ENCODE measurements at places on chromosomes 11 and 22.

DNA sequence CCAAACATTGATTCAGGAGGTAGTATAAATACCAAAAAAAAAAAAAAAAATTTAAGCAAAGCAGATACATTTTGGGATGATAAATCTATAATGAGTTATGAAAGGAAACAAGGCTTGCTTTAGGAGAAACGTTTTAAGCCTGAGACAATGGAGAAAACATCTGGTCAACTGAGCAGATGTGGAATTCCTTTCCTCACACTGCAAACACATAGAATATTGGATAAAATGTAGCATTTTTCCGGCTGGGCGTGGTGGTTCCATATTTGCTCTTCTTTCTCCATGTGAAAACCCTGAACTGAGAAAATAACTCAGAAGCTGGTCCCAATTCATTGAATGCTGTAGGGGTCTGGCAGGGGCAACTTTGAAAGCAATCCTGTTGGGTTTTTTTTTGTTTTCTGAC lies 33.9 kb downstream of the ENDOD1 start:
- no peak for DNase-seq

DNA sequence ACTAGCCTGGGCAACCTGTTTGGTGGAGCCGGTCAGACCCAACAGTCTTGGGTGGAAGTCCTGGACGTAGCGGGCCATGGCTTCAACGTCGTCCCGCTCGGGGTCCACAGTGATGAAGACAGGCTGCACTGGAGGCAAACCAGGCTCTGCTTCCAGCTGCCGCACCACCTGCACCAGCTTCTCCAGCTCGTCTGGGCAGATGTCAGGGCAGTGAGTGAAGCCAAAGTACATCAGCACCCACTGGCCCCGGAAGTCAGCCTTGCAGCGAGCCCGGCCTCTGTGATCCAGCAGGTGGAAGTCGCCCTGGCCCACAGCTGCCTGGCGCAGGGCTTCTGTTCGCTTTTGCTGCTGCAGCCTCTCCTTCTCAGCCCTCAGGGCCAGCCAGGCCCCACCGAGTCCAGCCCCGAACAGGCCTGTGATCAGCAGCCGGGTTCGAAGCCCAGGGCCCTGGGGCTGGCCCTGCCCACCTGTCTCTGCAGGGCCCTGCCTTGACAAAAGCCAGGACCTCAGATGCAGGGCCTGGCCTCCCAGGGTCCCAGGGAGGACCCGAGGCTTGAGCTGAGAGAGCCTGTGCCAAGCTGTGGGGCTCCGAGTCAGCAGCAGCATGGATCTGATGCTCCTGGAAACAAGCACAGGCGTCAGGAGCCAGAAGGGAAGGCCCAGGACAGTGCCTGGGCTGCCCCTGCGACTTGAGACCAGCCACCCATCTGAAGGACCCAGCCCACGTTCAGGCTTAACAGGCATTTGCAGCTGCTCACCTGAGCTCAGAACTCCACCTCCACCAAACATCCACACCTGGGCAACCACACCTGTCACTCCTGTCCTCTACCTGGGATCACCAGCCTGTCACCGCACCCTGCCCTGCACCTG lies 1.4 kb downstream of the SCO2 start:
- no peak for DNase-seq

DNA sequence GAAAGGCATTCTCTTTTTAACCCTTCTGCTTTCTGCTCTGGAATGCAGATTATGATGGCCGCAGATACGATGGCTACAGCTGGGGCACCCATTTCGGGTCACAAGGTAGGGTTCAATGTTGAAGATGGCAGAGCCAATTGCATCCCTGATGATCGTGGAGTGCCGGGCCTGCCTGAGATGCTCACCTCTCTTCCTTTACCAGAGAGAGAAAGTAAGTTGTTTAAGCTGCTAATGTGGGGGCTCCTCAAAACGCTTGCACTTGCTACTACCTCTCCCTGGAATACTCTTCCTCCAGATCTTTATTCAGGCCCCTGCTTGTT lies 50.8 kb upstream of the PRDM11 start:
- no peak for DNase-seq

- DNase-seq = no peak
Observed at GRCh38 chr11:103898577-103899336, 137.7 kb upstream of the DDI1 start.
